GM23338 (cell line): ENCODE measurements at places on chromosomes 6 and 20.

DNA sequence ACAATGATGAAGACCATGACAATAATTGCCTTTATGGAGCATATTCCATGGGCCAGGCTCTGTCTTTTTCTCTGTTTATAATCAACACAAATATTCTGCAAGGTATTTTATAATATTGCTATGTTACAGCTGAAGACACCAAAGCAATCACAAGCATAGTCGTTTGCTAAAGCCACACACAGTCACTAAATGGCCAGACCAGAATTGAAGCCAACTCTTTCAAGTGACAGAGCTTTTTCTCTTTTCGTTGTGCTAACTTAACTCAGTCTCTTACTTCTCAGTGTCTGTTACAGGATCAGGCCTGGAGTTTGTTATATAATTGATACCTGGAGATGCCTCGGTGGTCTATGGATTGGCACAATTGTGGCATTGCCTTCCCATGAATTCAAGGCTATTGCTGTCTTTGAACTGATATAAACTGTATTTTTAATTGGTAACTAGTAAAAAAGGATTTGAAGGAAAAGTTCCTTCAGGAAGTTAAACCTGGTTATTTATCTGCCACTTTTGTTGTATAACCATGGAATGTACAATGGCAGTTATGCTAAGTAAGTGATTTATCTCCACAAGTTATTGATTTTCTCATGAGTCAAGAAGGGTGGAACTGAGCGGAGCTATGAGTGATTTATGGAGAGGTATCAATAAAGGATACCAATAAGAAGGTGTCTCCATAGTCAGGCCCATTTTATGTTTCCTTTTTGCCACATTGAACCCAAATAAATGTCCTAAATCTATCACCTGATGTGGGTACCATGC is 67.6 kb downstream of the PFDN4 start:
- H3K27me3 ChIP-seq: no peaks in the 10 kb centered on the region
- H3K4me1 ChIP-seq: peaks cover 12% of the 10 kb centered on the region
- H3K27ac ChIP-seq: no peak overlapping the region
- H3K36me3 ChIP-seq: no peaks in the 10 kb centered on the region

GRCh38 chr6:90440586-90441283 is 144.1 kb upstream of the BACH2 start:
- no peak for DNase-seq
- no peaks in the 10 kb centered on the region for H3K36me3 ChIP-seq
- H3K4me1 ChIP-seq: peaks cover 57% of the 10 kb centered on the region
- no peaks in the 10 kb centered on the region for H3K27me3 ChIP-seq

GRCh38 chr20:33005132-33005566 is 916 bp upstream of the SUN5 start:
- no peak overlapping the region for H3K4me3 ChIP-seq
- H3K27me3 ChIP-seq: no peaks in the 10 kb centered on the region
- H3K27ac ChIP-seq: no peak overlapping the region
- no peaks in the 10 kb centered on the region for H3K36me3 ChIP-seq
- no peaks in the 10 kb centered on the region for H3K4me1 ChIP-seq
- DNase-seq: peak; percentile 81

- H3K27me3 ChIP-seq: no peaks in the 10 kb centered on the region
- DNase-seq: no peak
- no peaks in the 10 kb centered on the region for H3K4me1 ChIP-seq
- no peaks in the 10 kb centered on the region for H3K36me3 ChIP-seq
- H3K4me3 ChIP-seq: no peak overlapping the region
Observed at GRCh38 chr6:41256383-41256782, 28.2 kb downstream of the TREML4 start.

GRCh38 chr6:89895276-89895874 is 1.1 kb downstream of the GJA10 start:
- H3K4me3 ChIP-seq: no peak overlapping the region
- H3K27ac ChIP-seq: no peak overlapping the region
- H3K36me3 ChIP-seq: no peaks in the 10 kb centered on the region
- DNase-seq: peak; percentile 84
